ENCODE measurements at places on chromosomes 3 and 15. TPM values are rescaled to one million over a fixed set of nuclear protein-coding genes. Genes with fewer than 3 reads are reported as not detected.

DNA sequence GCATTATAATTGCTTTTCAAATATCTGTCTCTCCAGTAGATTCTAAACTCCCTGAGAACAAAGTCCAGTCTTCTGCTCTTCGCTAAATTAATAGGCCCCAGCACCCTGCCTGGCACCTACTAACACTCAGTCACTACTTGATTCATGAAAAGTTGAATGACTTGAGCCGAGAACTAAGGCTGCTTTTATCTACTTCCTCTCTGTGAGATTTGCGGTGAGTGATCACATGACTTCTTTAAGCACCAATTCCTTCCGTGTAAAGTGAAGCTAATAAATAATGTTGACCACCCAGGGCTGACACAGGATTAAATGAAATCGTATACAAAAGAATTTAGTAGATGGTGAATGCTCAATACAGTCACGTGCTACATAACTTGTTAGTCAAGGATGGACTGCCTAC is 44.6 kb upstream of the PGPEP1L start:
- DNase-seq, result no peak

GRCh38 chr3:27358372-27358771 is 10.8 kb downstream of the NEK10 start:
- DNase-seq, result no peak

DNA sequence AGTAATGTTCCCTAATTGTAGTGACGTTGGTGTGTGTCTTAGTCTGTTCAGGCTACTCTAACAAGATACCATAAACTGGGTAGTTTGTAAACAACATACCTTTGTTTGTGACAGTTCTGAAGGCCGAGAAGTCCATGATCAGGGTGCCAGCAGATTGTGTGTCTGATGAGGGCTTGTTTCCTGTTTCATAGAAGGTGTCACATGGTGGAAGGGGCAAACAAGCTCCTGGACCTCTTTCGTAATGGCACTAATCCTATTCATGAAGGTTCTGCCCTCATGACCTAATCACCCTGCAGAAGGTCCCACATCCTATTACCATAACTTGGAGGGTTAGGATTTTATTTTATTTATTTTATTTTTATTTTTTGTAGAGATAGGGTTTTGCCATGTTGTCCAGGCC is 11.1 kb downstream of the ATXN7 start:
- no peak for DNase-seq

DNA sequence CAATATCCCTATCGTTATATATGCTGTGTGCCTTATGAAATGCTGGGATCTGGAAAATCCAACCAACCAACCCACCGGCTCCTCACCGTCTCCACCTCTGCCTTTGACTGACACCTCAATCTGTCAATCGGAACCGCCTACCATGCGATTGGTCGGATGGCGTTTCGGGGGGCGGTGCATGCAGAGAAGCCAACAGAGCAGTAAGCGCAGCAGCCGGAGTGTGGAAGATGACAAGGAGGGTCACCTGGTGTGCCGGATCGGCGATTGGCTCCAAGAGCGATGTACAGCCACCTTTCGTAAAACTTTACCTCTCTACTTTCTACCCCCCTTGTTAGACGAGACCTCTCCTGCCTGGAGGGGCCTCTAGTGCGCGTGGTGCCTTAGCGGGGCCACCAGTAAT is 6.3 kb downstream of the CLK3 start:
- no peak for DNase-seq

SEMA3F gene
- total RNA-seq, result 10.8 TPM

CLEC3B gene
- 78.6 TPM for total RNA-seq

Measured in Right ventricle myocardium superior (tissue), 1 donor.